T-cell (primary cell): ENCODE measurements at places on chromosomes 5 and 9.

DNA sequence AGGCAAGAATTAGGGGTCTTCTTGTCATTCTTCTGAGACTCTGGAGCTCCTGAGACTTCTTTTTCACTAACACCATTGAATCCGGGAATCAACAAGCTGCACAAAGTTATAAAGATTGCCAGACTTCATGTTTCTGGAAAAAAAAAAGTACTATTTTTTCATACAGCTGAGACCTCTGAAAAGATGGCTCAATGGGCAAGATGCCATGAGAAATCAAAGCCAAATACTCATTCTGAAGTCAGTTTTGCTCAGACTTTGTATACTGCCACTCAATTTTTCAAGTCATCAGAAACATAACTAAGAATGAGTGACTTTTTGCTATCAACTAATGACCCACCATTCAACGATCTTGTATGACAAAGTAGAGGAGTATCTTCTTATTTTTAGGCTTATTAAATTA, 512.0 kb downstream of the RAB3C start:
- DNase-seq, result no peak

DNA sequence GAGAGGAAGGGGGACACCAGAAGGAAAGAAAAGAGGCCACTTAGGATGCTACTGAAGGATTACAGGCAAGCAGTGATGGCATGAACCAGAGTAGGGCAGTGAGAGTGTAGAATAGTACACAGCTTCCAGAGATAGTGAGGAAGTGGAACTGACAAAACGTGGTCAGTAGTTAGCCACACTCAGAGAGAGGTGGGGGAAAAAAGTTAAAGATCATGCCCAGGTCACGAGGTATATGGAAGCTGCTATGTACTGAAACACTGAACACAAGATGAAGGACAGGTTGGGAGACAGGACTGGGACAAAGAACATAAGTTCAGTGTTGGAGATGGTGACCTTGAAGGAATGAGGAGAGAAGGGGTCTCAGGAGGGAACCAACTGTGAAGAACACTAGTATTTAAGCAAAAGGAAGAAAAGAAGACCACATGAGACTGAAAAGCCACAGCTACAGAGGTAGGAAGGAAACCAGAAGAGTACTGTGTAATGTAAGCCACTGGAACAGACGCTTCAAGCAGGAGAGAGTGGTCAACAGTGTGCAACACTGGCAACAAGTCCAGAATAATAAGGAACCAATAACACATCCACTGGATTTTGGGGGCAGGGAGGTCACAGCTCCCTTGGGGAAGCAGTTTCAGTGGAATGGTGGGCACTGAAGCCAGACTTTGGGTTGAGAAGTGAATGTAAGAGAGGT, 45.5 kb downstream of the ELL2 start:
- no peak for DNase-seq

GRCh38 chr9:130780865-130781504, 54.1 kb upstream of the ABL1 start:
- DNase-seq, result no peak

DNA sequence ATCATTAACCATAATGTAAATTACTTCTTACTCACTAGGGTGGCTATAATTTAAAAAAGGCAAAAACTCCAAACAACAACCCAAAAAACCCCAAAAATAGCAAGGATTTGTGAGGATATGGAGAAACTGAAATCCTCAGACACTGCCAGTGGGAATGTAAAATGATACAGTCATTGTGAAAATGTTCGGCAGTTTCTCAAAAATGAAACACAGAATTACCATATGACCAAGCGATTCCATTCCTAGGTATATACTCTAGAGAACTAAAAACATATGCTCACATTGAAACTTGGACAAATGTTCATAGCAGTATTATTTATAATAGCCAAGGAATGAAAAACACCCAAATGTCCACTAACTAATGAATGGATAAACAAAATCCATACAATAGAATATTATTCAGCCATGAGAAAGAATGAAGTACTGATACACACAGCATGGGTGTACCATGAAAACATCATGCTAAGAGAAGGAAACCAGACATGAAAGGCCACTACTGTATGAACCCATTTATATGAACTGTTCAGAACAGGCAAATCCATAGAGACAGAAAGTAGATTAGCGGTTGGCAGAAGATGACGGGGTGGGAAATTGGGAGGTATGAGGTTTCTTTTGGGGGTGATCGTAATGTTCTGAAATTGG, 119.1 kb downstream of the MAPKAP1 start:
- no peak for DNase-seq

DNA sequence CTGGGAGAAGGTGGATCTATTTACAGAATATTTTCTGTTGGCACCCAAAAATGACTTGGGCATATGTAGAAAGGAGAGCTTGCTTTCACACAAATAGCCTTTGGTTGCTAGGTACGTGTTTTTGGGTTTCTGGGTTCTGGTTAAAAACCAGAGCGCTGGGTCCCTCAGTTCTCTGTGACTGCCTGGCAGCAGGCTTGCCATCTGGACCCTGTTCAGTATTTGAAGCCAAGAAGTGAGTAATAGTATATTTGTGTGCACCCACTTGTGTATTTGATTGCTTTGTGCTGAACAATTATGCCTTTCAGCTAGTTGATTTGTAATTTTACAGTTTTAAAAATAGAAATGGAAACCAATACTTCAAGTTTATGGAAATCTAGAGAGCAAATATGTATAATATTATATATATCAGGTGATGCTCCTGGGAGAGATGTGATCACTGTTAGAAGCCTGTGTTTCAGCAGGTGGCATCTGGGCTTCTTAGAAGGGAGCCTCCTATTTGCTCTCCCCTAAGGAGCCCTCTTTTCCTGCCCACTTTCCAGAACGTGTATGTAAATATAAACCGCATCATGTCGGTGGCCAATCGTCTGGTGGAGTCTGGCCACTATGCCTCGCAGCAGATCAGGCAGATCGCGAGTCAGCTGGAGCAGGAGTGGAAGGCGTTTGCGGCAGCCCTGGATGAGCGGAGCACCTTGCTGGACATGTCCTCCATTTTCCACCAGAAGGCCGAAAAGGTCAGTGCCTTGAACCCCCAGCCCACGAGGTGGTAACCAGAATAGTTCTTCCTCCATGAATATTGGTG, 153.6 kb downstream of the TRIO start:
- no peak for DNase-seq

- DNase-seq, result no peak
Observed at GRCh38 chr5:77882670-77883257, 106.6 kb upstream of the TBCA start.

DNA sequence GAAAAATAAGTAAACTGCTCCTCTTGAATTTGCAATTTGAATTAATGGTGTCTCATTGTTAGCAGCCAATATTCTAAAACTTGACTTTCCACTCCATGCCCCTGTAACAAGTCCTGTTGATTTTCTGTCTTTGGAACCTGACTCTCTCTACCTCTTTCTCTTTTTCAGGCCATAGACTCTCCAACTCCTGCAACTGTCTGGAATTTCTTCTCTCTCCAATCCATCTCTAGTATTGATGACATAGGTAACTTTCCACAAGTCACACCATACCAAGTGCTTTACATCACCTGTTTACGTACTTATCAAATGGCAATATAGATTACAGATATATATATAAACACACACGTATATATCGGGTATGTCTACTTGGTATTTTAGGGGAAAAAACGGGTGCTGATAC, 923 bp downstream of the C5orf34 start:
- no peak for DNase-seq

DNA sequence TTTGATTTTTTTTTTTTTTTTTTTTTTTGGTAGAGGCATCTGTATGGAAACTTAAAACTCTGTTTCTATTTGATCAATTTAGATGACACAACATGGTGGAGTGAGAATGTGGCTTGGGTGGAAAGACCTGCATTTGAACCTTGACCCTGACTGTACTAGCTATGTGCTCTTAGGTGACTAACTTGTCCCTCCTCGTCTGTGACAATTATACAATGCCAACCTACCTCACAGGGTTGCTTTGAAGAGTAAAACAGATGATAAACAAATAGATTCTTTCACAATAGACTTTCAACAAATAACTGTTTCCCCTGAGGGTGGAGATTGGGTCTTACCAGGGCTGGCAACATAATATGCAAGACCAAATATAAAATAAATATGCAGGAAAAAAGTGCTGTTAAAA, 109.3 kb downstream of the CRB2 start:
- no peak for DNase-seq

- no peak for DNase-seq
Observed at GRCh38 chr5:110478895-110479294, 247.6 kb downstream of the TMEM232 start.
